ENCODE measurements at places on chromosomes 6 and 20.

DNA sequence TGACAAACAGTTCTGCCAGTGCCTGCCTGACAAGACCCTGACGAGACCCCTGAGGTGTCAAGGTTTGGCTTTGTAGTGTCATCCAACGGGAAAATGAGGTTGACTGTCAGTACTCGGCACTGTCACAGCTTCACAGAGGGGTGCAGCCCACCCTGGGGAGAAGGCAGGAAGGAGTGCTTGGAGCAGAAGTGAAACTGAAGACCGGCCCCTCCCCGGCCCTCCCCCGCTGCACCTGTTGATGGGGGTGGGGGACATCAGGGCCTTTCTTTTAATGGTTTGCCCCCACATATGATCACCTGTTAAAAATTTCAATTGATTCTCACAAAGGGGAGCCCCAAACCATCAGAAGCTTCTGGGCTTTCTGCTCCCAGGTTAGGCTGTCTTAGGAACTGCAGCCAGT is 6.8 kb downstream of the PMEPA1 start:
- DNase-seq = no peak

DNA sequence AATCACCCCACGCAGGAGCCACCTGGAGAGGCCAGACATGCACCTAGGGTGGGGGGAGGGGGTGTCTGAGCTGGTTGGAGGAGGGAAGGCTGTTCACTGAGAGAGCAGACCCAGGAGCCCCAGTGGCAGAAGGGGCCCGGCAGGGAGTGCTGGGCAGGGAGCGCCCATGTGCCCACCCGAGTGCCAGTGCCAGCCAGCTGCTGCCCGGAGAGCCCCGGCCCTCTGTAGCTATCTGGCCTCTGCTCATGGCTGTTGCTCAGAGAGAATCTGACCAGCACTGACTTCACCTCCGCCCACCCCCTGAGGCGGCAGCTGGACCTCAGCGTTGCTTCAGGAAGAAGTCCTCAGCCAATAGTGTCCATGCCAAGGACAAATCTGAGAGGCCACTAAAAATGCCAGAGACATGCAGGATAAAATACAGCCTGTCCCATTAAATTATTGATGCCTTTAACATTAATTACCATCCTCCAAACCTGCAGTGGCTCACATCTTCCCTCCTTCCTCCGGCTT is 22.8 kb downstream of the SLC17A9 start:
- DNase-seq = no peak

- no peak for DNase-seq
Measured at GRCh38 chr20:63226042-63226943, 9.4 kb upstream of the BIRC7 start.

GRCh38 chr6:6588064-6588923 is at the start of gene LY86:
Gene LY86, plus strand, starts transcription at chr6:6588720. Its CDS starts 15 bp downstream, at chr6:6588735.
- DNase-seq = no peak

GRCh38 chr6:18302561-18303439 is 38.5 kb upstream of the DEK start:
- DNase-seq = no peak

GRCh38 chr20:19313342-19314069 is 101.1 kb downstream of the SLC24A3 start:
- DNase-seq = no peak

DNA sequence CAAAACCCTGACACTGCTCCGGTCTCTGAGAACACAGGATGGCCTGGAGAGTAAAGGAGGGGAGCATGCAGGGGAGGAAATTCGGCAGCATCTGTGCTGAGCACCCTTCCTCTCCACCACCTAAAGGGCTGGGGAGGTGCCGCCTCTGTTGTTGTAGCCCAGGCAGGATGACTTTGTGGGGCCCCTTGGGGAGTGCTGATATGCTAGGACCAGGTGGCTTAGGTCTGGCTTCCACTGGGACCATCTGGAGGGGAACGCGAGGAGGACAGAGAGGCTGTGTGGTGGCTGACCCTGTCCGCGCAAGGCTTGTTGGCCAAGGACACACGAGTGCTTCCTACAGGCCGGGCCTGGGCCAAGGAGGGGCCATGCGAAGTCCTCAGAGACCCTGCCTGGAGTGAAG is 9.9 kb upstream of the RPS6KA2 start:
- DNase-seq = no peak

DNA sequence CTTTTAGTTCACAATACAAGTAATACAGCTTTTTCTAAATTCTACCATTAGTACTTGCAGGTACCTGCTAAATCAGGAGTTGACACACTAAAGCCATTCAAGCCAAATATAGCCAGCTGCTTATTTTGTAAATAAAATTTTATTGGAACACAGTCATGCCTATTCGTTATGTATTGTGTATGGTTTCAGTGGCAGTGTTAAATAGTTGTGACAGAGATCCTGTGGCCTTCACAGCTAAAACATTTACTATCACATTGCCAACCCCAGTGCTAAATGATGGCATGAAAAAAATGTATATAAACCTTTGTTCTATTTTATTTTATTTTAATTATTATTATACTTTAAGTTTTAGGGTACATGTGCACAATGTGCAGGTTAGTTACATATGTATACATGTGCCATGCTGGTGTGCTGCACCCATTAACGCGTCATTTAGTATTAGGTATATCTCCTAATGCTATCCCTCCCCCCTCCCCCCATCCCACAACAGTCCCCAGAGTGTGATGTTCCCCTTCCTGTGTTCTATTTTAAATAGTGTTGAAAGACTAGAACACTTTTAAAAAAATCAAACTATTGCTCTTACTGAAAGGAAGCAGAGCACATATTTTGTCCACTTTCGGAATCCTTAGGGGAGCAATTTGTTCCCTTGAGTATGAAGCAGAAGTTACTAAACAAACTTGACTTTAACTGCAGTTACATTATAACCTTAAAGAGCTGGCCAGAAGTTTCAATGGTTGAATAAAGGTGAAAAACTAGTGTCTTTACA is 115.7 kb downstream of the PRIM2 start:
- DNase-seq = no peak

DNA sequence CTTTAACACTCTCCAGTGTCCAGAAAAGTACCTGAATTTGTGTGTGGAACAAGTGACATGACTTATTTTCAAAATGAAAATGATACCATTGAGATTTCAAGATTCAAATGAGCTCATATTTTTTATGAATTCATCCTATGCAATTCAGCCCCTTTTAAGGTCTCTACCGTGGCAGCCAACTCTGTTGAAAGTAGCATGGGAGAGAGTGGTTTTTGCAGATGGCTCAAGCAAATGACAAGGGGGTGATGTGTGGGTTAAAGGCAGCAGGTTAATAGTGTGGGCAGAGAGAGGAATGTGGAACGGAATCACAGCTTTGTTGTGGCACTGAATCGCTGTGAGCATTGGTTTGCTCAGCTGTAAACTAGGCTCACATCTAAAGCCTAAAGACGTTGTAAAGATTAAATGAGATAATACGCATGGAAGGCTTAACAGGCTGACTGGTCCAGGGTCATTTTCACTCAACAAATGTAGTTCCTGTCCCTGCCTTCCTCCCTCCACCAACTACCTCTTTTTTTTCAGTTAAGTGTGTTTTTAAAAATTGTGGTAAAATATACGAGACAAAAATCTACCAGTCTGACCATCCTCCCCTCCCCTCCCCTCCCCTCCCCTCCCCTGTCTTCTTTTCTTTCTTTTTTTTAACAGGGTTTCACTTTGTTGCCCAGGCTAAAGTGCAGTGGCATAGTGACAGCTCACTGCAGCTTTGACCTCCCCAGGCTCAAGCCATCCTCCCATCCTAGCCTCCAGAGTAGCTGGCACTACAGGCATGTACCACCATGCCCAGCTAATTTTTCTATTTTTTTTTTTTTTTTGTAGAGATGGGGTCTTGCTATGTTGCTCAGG is 114.7 kb upstream of the ZNF217 start:
- DNase-seq = peak; percentile 43

DNA sequence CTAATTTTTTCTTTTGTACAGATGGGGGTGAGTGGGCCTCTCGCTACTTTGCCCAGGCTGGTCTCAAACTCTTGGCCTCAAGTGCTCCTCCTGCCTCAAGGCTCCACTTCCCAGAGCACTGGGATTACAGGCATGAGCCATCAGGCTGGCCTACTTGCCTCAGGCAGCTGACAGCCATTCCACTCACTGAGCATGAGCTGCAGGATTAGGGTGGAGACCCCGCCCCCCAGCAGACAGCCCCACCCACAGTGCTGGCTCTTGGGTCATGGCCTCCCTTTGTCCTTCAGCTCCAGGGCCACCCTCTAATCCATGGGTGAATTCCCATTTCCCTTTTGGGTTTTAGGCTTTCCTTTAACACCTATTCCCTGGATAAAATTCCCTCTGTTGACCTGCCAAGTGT is 82.1 kb downstream of the BFSP1 start:
- DNase-seq = no peak

- DNase-seq = no peak
Measured at GRCh38 chr6:73803562-73804241, 107.7 kb downstream of the CD109 start.

- no peak for DNase-seq
Measured at GRCh38 chr6:163608204-163608644, 193.7 kb downstream of the QKI start.

DNA sequence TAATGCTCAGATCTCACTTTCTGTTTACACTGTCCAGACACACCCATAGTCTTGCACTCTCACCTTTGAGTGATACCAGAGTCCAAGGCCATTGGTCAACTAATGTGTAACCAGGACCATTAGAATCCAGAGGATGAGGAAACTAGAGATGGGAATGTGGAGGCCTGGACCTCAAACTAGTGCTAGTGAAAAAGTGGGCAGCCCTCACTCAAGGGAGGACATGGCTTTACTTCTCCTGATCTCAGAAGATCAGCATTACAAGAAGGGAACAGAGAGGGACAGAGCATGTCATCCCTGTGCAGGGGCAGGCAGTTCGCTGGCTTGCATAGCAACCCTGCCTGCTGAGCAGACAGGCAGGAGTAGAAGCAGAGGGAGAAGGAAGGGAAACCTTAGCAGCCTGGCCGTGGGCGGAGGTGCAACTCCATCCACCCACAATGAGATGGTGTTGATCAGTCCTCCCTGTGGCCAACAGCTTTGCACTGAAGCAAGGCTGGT is 22.6 kb upstream of the XRN2 start:
- DNase-seq = peak; percentile 16

GRCh38 chr6:33665957-33666356 is 44.8 kb downstream of the ITPR3 start:
- DNase-seq = no peak

GRCh38 chr20:20552076-20552475 is 160.4 kb downstream of the RALGAPA2 start:
- DNase-seq = no peak

DNA sequence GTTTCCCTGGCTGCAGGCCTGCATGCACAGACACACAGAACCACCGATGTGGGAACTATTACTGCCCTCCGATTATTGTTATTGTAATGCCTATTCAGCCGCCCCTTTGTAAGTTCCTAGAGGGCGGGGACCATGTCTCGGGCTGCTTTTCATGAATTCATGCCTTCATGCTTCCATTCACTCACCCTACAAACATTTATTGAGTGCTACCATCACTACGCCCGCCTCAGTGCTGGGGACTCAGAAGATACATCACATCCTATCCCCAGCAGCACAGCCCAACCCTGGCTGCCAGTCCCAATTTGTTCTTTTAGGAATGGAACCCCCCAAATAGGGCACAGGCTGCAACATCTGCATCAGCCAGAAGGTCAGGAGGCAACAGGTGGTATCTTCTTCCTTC is 75.9 kb downstream of the FOXA2 start:
- DNase-seq = no peak

DNA sequence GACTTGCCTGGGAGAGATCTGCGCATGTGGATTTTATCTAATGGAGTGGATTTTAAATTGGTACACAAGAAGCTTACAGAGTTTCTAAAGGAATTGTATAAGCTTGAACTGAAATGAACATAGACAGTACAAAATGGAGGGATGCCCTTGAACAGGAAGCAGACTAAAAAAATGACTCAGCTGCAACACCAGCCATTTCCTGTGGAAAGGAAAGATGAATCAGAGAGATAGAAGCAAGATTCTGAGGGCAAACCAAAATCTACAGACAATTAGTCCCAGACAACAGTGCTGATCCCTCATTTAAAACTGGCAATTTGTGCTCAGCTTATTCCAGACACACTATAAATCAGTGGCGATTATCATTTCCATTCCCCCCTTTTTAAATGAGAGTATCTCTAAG is 114.6 kb upstream of the TCF21 start:
- DNase-seq = no peak

GRCh38 chr6:133854364-133855275 is 34.3 kb upstream of the TCF21 start:
- peak; percentile 18 for DNase-seq

- DNase-seq = peak; percentile 43
Measured at GRCh38 chr6:3455147-3455568, 1.7 kb downstream of the SLC22A23 start.

DNA sequence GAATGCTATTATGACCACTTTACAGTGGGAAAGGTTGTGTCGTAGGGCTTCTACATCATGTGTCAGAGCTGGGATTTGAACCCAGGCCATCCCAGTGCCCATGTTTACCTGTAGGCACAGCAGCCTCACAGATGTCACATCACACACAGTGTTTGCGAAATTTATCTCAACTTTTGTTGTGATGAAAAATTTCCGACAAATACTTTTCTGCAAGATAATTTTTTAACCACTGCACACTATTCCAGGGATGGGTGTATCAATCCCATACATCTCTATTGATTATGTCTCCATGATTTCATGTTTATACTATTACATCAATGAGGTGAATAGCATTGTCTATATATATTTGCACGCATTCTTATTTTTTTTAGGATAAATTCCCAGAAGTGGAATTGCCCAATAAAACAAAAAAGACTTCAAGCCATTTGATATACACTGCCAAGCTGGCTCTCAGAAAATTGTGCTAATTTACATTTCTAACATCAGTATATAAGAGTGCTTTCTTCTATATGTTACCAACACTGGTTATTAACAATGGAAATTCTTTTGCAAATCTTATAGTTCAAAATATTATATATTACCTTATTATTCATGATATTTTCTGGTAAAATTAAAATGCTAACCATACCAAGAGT is 189.1 kb upstream of the ZNF217 start:
- no peak for DNase-seq

DNA sequence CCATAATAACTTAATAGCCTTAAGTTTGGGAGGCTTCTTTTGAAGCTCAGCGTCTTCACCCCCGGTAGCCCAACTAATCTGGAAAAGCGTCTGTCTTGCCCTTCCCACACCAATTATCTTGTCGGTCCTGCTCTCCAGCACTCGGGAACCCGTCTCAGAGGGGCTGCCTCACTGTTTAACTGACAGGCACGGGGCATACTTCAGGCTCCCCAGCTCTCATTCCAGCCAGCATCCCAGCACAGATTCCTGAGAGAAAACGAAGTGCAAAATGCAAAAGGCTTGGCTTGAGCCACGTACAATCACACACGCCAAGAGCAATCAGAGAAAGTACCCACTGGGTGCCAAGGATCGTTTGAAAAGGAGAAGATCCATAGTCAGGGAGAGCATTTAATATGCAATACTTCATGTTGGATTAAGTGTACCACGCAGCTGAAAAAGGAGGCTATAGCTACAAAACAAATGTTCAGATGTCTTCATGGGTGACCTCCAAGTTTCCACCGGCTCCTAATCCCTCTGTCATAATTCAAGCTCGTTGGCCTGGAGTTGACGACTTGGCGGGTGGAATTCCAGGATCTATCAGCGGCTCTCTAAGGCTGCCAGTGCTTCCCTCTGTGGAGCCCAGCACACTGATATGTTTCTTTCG is 53.7 kb upstream of the STX16 start:
- DNase-seq = no peak
